Small intestine (tissue), 16 donors: ENCODE measurements at places on chromosomes 11 and 22. TPM values are rescaled to one million over a fixed set of nuclear protein-coding genes. Genes with fewer than 3 reads are reported as not detected.

GRCh38 chr11:279966-280705 is 1.9 kb downstream of the NLRP6 start:
- peak overlapping the region; percentile 64 for H3K4me3 ChIP-seq
- H3K4me1 ChIP-seq: peaks cover 1% of the 10 kb centered on the region
- H3K27me3 ChIP-seq: no peaks in the 10 kb centered on the region
- H3K36me3 ChIP-seq: peaks cover 46% of the 10 kb centered on the region
- H3K27ac ChIP-seq: peak overlapping the region; percentile 96
- peak; percentile 88 for DNase-seq

GRCh38 chr11:102254047-102254446 is 63.2 kb upstream of the BIRC3 start:
- DNase-seq: no peak
- H3K27ac ChIP-seq: peak overlapping the region; percentile 67
- H3K4me3 ChIP-seq: no peak overlapping the region
- H3K4me1 ChIP-seq: peaks cover 5% of the 10 kb centered on the region
- H3K27me3 ChIP-seq: no peaks in the 10 kb centered on the region

GRCh38 chr11:11318961-11319360 is 34.1 kb downstream of the CSNK2A3 start:
- H3K4me3 ChIP-seq: no peak overlapping the region
- no peaks in the 10 kb centered on the region for H3K27me3 ChIP-seq

The JAML gene
- polyA plus RNA-seq: 21.6 TPM

GRCh38 chr11:33723238-33723881 is 12.9 kb downstream of the CD59 start:
- DNase-seq: no peak
- H3K4me1 ChIP-seq: peaks cover 21% of the 10 kb centered on the region
- no peak overlapping the region for H3K27ac ChIP-seq
- no peak overlapping the region for H3K4me3 ChIP-seq
- peaks cover 6% of the 10 kb centered on the region for H3K36me3 ChIP-seq
- no peaks in the 10 kb centered on the region for H3K27me3 ChIP-seq

- no peaks in the 10 kb centered on the region for H3K4me1 ChIP-seq
- no peak for DNase-seq
- H3K27me3 ChIP-seq: no peaks in the 10 kb centered on the region
- no peak overlapping the region for H3K4me3 ChIP-seq
- no peaks in the 10 kb centered on the region for H3K36me3 ChIP-seq
Observed at GRCh38 chr11:92050305-92050704, 174.3 kb upstream of the FAT3 start.

GRCh38 chr22:44023404-44024287 is 456 bp upstream of the PARVB start:
- H3K36me3 ChIP-seq: no peaks in the 10 kb centered on the region
- DNase-seq: no peak
- no peak overlapping the region for H3K27ac ChIP-seq

GRCh38 chr11:43116071-43116470 is 195.7 kb upstream of the API5 start:
- no peaks in the 10 kb centered on the region for H3K27me3 ChIP-seq
- no peaks in the 10 kb centered on the region for H3K36me3 ChIP-seq
- no peak for DNase-seq
- no peak overlapping the region for H3K27ac ChIP-seq
- H3K4me3 ChIP-seq: no peak overlapping the region

- peaks cover 6% of the 10 kb centered on the region for H3K27me3 ChIP-seq
- no peaks in the 10 kb centered on the region for H3K36me3 ChIP-seq
- no peaks in the 10 kb centered on the region for H3K4me1 ChIP-seq
- no peak for DNase-seq
- H3K27ac ChIP-seq: no peak overlapping the region
- H3K4me3 ChIP-seq: no peak overlapping the region
Observed at GRCh38 chr11:125441648-125442410, 54.2 kb downstream of the FEZ1 start.

DNA sequence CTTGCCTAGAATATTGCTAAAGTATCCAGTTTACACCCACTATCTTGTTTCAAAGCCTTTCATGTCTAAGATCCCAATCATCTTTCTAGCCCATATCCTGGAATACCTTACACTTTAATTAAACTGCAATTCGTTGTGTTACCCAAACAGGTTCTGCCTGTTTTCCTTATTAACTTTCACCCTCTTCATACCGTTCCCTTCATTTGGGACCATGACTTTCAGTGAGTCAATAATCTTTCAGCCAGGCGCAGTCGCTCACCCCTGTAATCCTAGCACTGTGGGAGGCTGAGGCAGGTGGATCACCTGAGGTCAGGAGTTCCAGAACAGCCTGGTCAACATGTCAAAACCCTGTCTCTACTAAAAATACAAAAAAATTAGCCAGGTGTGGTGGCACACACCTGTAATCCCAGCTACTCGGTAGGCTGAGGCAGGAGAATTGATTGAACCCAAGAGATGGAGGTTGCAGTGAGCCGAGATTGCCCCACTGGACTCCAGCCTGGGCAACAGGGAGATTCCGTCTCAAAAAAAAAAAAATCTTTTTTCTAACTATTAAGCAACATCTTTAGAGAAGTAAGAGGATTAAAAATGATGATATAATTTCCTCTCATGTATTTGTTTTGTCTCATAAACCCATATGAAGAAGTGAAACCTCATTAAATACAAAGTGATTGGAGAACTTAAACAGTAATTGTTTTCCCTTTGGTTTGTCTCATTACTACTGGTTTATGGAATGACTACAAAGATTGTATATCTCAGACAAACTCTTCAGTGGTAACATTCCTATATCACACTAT is 20.7 kb downstream of the DMC1 start:
- H3K4me3 ChIP-seq: no peak overlapping the region
- no peak for DNase-seq
- H3K36me3 ChIP-seq: no peaks in the 10 kb centered on the region
- no peaks in the 10 kb centered on the region for H3K4me1 ChIP-seq
- no peak overlapping the region for H3K27ac ChIP-seq

The CHRNA10 gene
- 1.0 TPM for polyA plus RNA-seq

DNA sequence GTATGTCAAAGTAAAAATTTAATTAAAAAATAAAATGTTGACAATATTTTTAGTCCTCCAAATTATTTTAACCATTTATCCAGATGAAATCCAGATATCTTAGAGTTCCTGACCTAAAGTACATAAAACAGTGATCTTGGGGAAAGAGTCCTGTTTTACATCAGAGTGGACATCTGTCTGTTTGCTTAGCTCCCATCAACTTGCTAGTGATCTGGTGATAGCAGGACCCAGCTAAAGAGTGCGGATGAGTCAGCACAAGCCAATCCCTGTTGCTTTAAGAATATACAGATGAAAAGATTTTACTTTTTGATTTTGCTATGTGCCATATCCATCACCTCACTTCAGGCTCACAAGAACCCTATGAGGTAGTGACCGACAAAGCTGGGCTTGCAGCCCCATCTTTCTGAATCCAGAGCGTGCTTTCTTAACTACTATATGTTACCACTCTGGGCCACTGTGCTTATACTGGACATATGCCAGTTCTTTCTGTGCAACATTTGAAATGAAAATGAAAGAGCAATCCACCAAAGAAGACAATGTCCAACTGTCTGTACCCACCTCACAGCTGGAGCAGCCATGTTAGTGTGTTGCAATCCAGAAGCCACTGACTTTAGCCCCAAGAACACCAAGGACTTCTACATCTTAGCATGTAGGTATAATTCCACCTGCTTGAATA is 167.6 kb upstream of the SESN3 start:
- no peaks in the 10 kb centered on the region for H3K36me3 ChIP-seq
- no peak overlapping the region for H3K27ac ChIP-seq
- H3K4me1 ChIP-seq: no peaks in the 10 kb centered on the region
- H3K27me3 ChIP-seq: no peaks in the 10 kb centered on the region
- no peak overlapping the region for H3K4me3 ChIP-seq

- peaks cover 9% of the 10 kb centered on the region for H3K4me1 ChIP-seq
- H3K27ac ChIP-seq: peak overlapping the region; percentile 51
- peak; percentile 71 for DNase-seq
- H3K36me3 ChIP-seq: no peaks in the 10 kb centered on the region
- peak overlapping the region; percentile 72 for H3K4me3 ChIP-seq
Observed at GRCh38 chr11:12110714-12111548, 541 bp downstream of the MICAL2 start.

DNA sequence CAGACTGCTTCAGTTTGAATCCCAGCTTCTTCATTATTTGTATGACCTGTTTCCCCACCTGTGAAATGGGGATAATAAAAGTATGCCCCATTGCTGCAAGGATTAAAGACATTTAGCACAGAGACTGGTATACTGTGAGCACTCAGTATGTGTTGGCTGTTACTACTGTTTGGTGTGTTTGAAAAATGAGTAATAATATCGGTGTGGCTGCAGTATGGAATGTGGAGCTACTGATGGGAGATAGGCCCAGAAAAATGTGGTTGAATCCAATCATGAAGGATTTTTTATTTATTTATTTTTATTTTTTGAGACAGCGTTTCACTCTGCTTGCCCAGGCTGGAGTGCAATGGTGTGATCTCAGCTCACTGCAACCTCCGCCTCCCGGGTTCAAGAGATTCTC is 9.1 kb upstream of the C1QTNF4 start:
- no peaks in the 10 kb centered on the region for H3K27me3 ChIP-seq
- H3K27ac ChIP-seq: no peak overlapping the region
- DNase-seq: no peak
- H3K36me3 ChIP-seq: peaks cover under 1% of the 10 kb centered on the region
- H3K4me1 ChIP-seq: no peaks in the 10 kb centered on the region
- no peak overlapping the region for H3K4me3 ChIP-seq

DNA sequence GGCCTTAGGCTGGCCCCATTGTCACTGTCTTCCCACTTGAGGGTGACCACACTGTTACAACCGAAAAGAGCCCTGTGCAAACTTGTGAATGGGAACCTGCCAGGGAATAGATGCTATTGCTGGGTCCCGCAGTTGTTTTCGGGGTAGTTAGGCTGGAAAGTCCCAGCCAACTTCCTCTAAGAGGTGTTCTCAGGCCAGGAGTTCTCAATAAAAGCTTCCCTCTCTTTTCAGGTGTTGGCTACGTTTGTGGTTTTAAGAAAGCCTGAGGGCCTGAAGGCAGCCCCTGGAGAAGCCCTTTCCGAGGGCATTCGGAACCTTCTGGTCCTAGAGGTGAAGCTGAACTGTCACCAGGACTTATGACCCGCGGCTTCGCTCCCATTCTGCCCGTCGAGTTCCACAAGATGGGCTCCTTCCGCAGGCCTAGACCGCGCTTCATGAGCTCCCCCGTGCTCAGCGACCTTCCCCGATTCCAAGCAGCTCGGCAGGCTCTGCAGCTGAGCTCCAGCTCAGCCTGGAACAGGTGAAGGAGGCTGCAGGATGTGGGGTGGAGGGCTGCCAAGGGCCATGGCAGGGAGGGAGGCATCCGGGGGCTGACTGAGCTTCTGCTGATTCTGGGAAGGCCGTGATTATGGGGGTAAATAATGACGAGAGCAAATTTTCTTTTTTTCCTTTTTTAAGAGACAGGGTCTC is 104.8 kb downstream of the PRR5L start:
- H3K4me1 ChIP-seq: peaks cover 3% of the 10 kb centered on the region
- peaks cover 64% of the 10 kb centered on the region for H3K36me3 ChIP-seq
- no peak for DNase-seq
- no peak overlapping the region for H3K4me3 ChIP-seq
- no peaks in the 10 kb centered on the region for H3K27me3 ChIP-seq

- peak overlapping the region; percentile 40 for H3K27ac ChIP-seq
- no peak overlapping the region for H3K4me3 ChIP-seq
- H3K4me1 ChIP-seq: peaks cover 2% of the 10 kb centered on the region
- no peaks in the 10 kb centered on the region for H3K36me3 ChIP-seq
- H3K27me3 ChIP-seq: no peaks in the 10 kb centered on the region
Observed at GRCh38 chr22:35480627-35481550, 59.7 kb upstream of the RASD2 start.

The TNNT3 gene
- 0.66 TPM for polyA plus RNA-seq

The SMIM35 gene
- not detected for polyA plus RNA-seq

DNA sequence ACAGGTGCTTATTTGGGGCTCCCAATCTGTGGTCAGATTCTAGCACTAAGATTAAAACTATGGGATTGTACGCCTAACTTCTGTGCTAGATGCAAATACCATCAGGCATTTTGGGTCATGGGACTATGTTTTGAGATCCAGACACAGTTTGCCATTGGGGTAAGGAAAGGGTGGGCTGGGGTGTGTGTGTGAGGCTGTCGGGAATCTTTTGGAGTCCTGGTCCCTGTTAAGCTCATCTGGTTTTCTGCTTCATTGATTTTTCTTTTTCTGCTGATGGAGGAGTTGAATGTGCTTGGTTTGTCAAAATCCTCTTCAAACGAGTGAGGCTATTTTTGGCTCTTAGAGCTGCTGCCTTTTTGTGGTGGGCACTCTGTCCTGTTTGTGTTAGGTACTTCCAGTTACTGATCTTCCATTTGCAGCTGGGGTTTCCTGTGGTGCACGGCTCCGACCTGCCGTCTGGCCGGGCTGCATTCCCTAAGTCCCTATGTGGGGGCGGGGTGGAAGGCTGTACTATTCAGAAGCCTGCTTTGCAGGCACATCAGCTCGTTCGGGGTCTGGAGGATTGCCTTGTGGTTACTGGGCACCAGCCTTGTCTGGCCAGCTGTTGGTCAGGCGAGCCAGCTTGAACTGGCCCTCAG is 2.9 kb downstream of the BCR start:
- no peaks in the 10 kb centered on the region for H3K27me3 ChIP-seq
- peaks cover 2% of the 10 kb centered on the region for H3K4me1 ChIP-seq
- H3K27ac ChIP-seq: no peak overlapping the region

GRCh38 chr11:70527429-70528045 is 129.2 kb downstream of the CTTN start:
- no peak overlapping the region for H3K27ac ChIP-seq
- no peak for DNase-seq
- no peaks in the 10 kb centered on the region for H3K36me3 ChIP-seq

- no peaks in the 10 kb centered on the region for H3K27me3 ChIP-seq
- DNase-seq: no peak
- H3K36me3 ChIP-seq: no peaks in the 10 kb centered on the region
- no peaks in the 10 kb centered on the region for H3K4me1 ChIP-seq
- H3K4me3 ChIP-seq: no peak overlapping the region
Observed at GRCh38 chr11:63623513-63624140, 9.4 kb upstream of the PLAAT3 start.

DNA sequence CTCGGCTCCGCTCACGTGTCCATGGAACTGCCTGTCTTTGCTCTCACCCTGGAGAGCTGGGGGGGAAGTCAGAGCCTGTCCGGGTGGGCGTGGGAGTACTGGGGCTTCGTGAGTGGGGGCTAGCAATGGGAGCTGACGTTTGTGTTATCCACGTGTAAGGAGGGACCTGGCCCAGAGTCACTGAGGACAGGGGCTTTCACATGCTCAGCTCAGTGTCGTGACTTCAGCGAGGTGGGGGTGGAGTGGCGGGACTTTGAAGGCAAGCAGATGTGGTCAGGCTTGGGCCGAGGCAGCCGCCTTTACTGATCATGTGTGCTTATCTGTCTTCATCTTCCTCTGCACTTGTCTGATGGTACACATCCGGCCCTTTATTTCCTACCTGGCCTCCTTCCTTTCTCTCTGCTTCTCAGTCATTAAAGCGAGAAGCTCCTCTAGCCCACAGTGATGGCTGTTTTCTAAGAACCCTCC is 113.1 kb upstream of the NNMT start:
- H3K27ac ChIP-seq: peak overlapping the region; percentile 11
- peaks cover 1% of the 10 kb centered on the region for H3K36me3 ChIP-seq
- peak; percentile 60 for DNase-seq
- H3K4me1 ChIP-seq: peaks cover 16% of the 10 kb centered on the region
- H3K27me3 ChIP-seq: no peaks in the 10 kb centered on the region

- no peak overlapping the region for H3K27ac ChIP-seq
- H3K27me3 ChIP-seq: no peaks in the 10 kb centered on the region
- no peak for DNase-seq
- H3K4me1 ChIP-seq: no peaks in the 10 kb centered on the region
- H3K4me3 ChIP-seq: no peak overlapping the region
Observed at GRCh38 chr22:50319503-50319951, 7.3 kb downstream of the DENND6B start.

GRCh38 chr22:41350087-41350486 is 31.7 kb upstream of the TEF start:
- no peak overlapping the region for H3K27ac ChIP-seq
- H3K27me3 ChIP-seq: no peaks in the 10 kb centered on the region
- peak; percentile 61 for DNase-seq
- H3K4me3 ChIP-seq: no peak overlapping the region
- peaks cover 24% of the 10 kb centered on the region for H3K36me3 ChIP-seq
- H3K4me1 ChIP-seq: no peaks in the 10 kb centered on the region
